SJSA1 (cell line): ENCODE measurements at places on chromosomes 2 and 18. TPM values are rescaled to one million over a fixed set of nuclear protein-coding genes. Genes with fewer than 3 reads are reported as not detected.

Gene EMILIN2
- total RNA-seq, result 22.7 and 28.9 TPM in 2 replicates

Gene CCDC74A
- total RNA-seq, result 0.63 and 4.3 TPM in 2 replicates

Gene LDLRAD4
- 0.09 and 0.68 TPM in 2 replicates for total RNA-seq

Gene ANKRD36B
- total RNA-seq, result 5.5 and 8.5 TPM in 2 replicates

Gene ASTL
- total RNA-seq, result not detected in 2 replicates

Gene PIEZO2
- total RNA-seq, result 4.2 and 5.5 TPM in 2 replicates

Gene ST6GAL2
- total RNA-seq, result not detected in 2 replicates

Gene GALM
- 5.3 and 8.2 TPM in 2 replicates for total RNA-seq

Gene MATN3
- 2.9 and 4.3 TPM in 2 replicates for total RNA-seq

Gene ZNF638
- total RNA-seq, result 98.4 and 99.7 TPM in 2 replicates

Gene CSRNP3
- total RNA-seq, result not detected in 2 replicates

Gene MAL
- total RNA-seq, result not detected in 2 replicates

Gene SERPINB2
- total RNA-seq, result 0.74 TPM in 1 of 2 replicates, not detected in the other

Gene OXER1
- not detected in 2 replicates for total RNA-seq

Gene REG1B
- not detected in 2 replicates for total RNA-seq

Gene FAM117B
- 0.13 and 0.26 TPM in 2 replicates for total RNA-seq

Gene ELOA2
- total RNA-seq, result not detected in 2 replicates

Gene CKAP2L
- total RNA-seq, result 25.1 and 33.4 TPM in 2 replicates

Gene GPAT2
- total RNA-seq, result not detected in 2 replicates

Gene LRP2
- 0.11 and 0.13 TPM in 2 replicates for total RNA-seq

Gene ECEL1
- not detected in 2 replicates for total RNA-seq

Gene PLGLB2
- 2.1 TPM in 1 of 2 replicates, not detected in the other for total RNA-seq

Gene LOXHD1
- total RNA-seq, result not detected in 2 replicates

Gene RSAD2
- total RNA-seq, result not detected in 2 replicates

Gene G6PC2
- not detected in 2 replicates for total RNA-seq

Gene SPEG
- total RNA-seq, result 0.44 and 4.2 TPM in 2 replicates

Gene CD302
- 12.6 and 16.4 TPM in 2 replicates for total RNA-seq

Gene SPP2
- not detected in 2 replicates for total RNA-seq

Gene TMEM247
- not detected in 2 replicates for total RNA-seq

Gene PCARE
- not detected in 2 replicates for total RNA-seq

Gene UGT1A1
- not detected in 2 replicates for total RNA-seq

Gene ONECUT2
- total RNA-seq, result 0.05 TPM in 1 of 2 replicates, not detected in the other

Gene DBI
- 98.6 and 173 TPM in 2 replicates for total RNA-seq

Gene SLC16A14
- 0.47 and 1.5 TPM in 2 replicates for total RNA-seq

Gene C2orf76
- total RNA-seq, result 15.8 and 18.3 TPM in 2 replicates

Gene NPHP1
- total RNA-seq, result 0.25 and 6.8 TPM in 2 replicates

Gene PDCD1
- not detected in 2 replicates for total RNA-seq

Gene AQP12B
- total RNA-seq, result not detected in 2 replicates

Gene PDE11A
- total RNA-seq, result 0.38 and 0.42 TPM in 2 replicates

Gene UGT1A9
- total RNA-seq, result not detected in 2 replicates

Gene LYPD6B
- 35.7 and 43.3 TPM in 2 replicates for total RNA-seq

Gene ABHD1
- total RNA-seq, result not detected in 2 replicates

Gene NEURL3
- not detected in 2 replicates for total RNA-seq

Gene LYG1
- total RNA-seq, result 0.37 TPM in 1 of 2 replicates, not detected in the other

Gene SOX11
- total RNA-seq, result 0.05 TPM in 1 of 2 replicates, not detected in the other

Gene SMYD1
- not detected in 2 replicates for total RNA-seq

Gene LYPD6
- total RNA-seq, result 9.0 and 15.0 TPM in 2 replicates

Gene RIT2
- total RNA-seq, result not detected in 2 replicates

Gene MTLN
- 93.0 and 187 TPM in 2 replicates for total RNA-seq

Gene GCG
- not detected in 2 replicates for total RNA-seq

Gene NEU2
- not detected in 2 replicates for total RNA-seq

Gene ELMOD3
- 13.7 and 22.3 TPM in 2 replicates for total RNA-seq

Gene SPIRE1
- 27.4 and 31.6 TPM in 2 replicates for total RNA-seq

Gene VWC2L
- not detected in 2 replicates for total RNA-seq

Gene LAMA3
- total RNA-seq, result 0.25 and 0.61 TPM in 2 replicates

Gene RNF125
- not detected in 2 replicates for total RNA-seq

Gene CLEC4F
- not detected in 2 replicates for total RNA-seq

Gene LNPK
- total RNA-seq, result 46.0 and 54.6 TPM in 2 replicates

Gene TNFAIP6
- 1.3 and 1.5 TPM in 2 replicates for total RNA-seq

Gene MEP1B
- total RNA-seq, result not detected in 2 replicates
